T-helper 9 cell (primary cell): ENCODE measurements at places on chromosomes 11 and 22.

GRCh38 chr22:35544827-35545226 is 4.2 kb downstream of the RASD2 start:
- no peak for DNase-seq

GRCh38 chr11:78841456-78842060 is 266.9 kb upstream of the NARS2 start:
- DNase-seq: no peak

GRCh38 chr11:72780296-72781062 is 13.4 kb downstream of the STARD10 start:
- DNase-seq: no peak

DNA sequence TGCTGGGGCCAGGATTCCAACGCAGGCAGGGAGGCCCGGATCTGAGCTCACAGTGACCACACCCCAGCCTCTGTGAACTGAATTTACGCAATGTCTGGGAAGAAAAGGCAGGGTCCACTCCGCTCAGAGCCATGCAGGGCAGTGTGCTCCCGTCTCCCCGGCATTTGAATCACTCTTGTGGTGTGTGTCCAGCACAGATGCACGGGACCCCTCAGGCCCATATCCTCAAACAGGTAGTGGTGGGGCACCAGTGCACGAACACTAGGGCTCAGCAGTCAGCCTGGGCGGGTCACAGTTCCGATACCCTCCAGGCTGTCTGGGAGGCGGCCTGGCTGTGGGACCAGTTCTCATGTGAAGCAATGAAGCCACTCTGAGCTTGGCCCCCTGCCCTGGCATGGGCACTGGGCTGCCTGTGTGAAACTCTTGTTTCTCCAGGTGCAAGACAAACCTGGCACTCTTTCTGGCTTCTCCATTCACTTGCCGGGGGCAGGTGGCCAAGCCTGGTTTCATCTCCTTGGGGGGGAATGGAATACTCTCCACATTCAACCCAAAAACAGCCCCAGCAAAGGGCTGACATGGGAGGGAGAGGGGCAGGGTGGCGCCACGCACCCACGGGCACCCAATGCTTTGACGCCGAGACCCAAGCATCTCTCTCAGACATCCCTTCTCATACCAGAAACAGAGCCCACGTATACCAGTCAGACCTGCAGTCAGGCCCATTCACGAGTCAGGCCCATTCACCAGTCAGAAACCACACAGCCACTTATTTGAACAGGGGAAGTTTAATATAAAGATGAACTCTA is 14.3 kb downstream of the DHCR7 start:
- no peak for DNase-seq

GRCh38 chr11:60887556-60887955 is 18.8 kb downstream of the PRPF19 start:
- DNase-seq: no peak

- no peak for DNase-seq
Observed at GRCh38 chr11:13638422-13638821, 30.0 kb upstream of the FAR1 start.

GRCh38 chr11:100647861-100648260 is 39.2 kb upstream of the ARHGAP42 start:
- no peak for DNase-seq

DNA sequence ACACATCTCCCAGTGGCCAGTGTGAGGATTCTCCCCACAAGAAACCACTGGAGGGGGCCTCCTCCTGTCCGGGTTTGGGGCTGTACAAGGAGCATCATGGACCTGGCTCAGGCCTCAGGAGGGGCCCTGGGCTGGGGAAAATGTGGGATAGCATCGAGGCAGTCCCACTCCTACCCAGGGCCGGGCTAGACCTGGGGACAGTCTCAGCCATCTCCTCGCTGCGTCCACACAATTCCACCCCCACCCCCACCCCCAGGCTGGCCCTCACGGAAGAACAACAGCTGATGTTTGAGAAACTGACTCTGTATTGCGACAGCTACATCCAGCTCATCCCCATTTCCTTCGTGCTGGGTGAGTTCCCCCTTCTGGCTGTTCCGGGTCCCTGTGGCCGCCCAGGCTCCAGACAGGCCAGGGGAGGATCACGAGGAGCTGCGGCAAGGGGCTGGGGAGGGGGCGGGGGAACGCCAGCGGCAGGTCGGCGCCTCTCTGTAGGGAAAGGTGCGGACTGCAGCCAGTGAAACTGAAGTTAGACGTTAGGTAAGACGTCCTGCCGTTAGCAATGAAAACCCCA is 4.8 kb downstream of the BEST1 start:
- no peak for DNase-seq

DNA sequence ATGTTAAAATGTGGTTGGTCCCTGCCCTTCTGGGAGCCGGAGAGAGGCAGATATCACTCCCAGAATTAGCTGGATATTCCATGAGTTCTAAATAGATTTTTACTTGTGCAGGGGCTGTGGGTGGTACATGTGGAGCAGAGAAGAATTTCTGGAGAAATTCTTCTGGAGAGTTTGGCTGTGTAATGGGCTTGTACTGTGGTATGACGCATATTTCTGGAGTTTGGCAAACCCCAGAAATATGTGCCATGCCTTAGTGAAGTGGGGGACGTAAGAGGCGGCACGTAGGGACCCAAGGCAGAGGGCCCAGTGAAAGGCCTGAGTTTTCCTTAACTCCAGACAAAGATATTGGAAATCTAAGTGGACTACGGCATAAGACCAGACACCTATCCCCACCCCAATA is 51.3 kb upstream of the TBCEL start:
- no peak for DNase-seq

DNA sequence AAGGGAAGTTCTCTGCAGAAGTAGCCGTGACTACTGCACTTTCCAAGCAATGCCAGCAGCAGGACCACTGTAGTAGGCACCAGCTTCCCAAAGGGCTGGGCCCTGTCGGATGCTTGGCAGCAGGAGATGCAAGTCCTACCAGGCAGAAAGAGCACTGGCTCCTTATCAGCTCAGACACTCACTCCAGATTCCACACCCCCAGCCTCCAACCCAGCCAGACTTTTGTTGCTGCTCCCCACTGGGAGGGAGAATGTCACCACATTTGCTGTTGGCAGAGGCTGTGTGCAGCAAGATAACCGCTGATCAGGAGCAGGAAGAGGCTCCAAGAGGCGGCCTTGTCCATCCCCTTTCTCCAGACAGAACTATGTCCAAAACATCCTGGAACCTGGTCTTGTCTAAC is 118.7 kb downstream of the C11orf58 start:
- no peak for DNase-seq

DNA sequence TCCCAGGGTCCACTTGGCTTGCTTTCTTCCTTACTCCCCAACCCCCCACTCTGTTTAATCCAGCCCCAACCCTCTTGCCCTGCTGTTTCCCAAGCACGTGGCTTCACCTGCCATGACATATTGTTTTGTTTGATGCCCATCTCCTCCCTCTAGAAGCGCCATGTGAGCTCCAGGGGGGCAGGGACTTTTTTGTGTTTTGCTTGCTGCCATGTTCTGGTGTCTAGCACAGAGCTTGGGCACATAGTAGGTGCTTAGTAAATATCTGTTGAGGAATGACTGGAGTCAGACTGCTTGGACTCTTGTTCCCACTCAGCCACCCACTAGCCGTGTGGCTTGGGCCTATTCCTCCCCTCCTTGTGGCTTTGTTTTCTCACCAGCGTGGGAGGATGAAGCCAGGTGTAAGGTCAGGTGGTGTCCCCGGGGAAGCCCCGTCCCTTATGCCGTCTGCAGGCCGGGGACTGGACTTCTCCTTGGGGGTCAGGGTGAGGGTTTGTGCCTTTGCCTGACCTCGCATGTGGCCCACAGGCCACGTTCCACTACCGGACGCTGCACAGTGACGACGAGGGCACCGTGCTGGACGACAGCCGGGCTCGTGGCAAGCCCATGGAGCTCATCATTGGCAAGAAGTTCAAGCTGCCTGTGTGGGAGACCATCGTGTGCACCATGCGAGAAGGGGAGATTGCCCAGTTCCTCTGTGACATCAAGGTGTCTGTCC is 3.8 kb downstream of the AIP start:
- no peak for DNase-seq

DNA sequence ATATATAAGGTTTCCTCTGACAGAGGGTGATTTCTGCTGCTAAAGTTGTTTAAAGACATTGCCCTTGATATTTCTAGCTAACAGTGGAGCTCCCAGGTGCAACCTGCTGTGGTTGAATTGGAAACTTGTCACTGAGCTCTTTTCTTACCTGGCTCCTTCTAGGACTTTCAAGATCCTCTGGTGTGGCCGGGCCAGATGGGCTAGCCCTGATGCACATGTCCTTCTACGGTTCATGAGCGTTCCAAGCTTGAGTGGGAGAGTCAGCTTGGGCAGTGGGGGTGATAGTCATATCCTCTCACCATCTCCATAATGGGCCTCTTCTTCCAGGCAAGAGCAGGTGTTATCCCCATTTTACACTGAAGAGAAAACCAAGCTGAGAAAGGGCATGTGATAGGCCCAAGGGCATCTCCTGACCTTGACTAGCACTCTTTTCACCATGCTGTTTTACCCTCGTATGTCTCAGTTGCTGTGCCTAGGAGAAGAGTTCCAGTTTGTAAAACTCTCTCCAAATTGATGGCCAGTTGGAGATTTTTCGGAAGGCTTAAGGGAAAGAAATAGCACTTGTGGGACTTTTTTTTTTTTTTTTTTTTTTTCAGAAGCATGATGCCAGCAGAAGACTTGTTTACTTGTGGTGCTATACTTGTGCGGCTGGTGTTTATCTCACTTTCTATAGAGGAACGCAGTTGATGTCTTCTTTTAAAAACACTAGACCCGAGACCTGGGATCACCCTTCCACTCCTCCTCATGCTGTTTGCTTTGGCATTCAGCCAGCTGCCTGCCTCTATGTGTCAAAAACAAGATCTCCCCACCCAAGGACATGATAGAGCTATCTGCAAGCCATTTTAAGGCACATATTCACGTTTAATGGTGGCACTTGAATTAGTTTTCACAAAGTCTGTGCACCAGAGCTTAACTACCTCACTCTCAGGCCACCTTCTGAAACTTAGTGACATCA is 32.6 kb downstream of the TEAD1 start:
- no peak for DNase-seq

GRCh38 chr11:134178032-134178674 is 45.6 kb downstream of the NCAPD3 start:
- DNase-seq: no peak

DNA sequence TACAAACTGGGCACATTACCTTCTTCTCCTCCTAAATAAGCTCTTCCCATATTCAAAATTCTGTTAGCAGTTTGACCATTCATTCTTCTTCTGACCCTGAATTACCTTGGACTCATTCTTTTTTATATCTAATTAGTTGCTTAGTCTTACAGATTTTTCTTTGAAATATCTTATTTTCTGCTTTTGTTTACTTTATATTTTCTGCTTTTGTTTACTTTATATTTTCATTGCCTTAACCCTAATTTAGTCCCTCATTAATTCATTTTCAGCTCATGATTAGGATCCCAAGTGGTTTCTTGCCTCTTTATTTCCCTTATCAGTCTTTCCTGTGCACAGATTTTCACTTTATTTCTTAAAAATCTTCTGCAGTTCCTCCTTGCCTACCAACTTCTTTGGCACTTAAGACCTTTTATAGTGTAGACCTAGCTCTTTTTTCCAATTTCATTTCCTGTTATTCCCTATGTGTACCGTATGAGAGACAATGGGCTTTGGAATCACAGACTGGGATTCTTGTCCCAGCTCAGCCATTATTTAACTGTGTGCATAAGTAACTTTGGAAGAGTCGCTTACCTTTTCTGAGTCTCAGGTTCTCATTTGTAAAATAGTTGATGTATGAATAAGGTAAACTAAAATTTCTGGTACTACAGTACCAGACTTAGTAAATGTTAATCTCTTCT is 39.2 kb downstream of the SIK2 start:
- no peak for DNase-seq

- no peak for DNase-seq
Observed at GRCh38 chr11:114209343-114209742, 86.9 kb upstream of the NNMT start.

- no peak for DNase-seq
Observed at GRCh38 chr11:873706-874105, 31.1 kb downstream of the TSPAN4 start.

- DNase-seq: no peak
Observed at GRCh38 chr11:127103586-127104388, 103.2 kb upstream of the KIRREL3 start.

GRCh38 chr11:123116486-123116885 is 54.5 kb upstream of the HSPA8 start:
- DNase-seq: no peak

- DNase-seq: no peak
Observed at GRCh38 chr22:48301421-48301820, 1526.3 kb downstream of the BRD1 start.

DNA sequence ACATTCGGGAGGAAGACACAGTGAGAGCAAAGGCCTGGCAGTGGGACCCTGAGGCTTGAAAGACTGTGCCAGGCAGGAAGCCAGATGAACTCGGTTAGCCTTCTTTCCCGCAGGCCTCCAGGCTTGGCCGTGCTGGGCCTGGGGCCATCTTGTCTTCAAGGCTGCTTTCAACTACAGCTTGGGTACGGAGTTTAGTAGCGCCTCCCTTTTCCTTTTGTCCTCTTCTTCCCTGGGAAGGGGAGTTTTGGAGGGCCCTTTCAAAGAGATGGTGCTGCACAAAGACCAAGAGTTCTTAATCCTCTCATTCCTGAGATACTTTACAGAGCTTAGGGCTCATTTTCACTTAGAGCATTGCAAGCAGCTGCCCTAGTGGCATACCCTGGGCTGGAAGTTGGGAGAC is 87.5 kb downstream of the TP53I11 start:
- no peak for DNase-seq

DNA sequence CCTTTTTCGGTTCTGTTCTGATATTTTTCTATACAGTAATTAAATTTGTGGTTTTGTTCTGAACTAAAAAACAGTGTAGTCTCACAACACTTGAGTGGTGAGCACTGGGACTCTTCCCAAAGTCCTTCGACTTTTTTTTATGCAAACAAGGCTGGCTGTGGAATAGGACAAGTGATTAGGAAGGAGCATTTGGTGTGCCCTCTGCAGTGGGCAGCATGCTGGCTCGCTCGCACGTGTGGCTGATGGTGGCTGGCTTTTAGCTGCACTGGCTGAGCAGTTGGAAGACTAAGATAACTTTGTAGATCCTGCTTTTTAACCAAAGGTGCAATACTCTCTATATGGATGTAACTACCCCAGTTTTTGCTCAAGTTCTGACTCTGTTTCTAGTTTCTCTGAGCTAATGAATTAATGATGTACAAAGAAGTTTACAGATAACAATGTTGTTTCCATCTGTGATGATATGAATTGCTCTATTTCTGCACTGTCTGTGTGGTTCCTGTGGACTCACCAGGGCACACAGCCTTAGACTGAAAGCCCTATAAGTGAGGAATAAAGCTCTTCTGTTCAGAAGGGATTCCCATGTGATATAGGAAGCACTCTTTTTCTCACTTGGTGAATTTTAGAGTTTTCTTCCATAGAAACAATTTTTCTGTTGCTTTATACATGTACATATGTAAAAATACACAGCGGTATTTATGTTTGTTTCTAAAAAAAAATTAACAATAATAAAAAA is 143.1 kb upstream of the RASSF10 start:
- no peak for DNase-seq

DNA sequence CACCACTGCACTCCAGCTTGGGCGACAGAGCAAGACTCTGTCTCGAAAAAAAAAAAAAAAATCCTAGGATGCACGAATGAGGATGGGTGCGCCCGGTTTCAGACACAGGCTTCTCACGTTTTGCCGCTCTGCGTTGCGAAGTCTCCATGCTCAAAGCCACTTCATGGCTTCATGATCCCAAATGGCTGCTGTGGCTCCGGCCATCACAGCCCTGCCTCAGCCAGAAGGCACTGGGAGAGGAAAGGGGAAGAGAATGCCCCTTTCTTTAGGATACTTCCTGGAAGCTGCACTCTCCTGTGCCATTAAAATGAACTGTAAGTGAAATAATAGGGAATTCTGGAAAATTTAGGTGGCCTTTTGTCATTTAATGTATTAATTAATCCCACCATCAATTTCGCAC is 116.4 kb upstream of the ANO1 start:
- no peak for DNase-seq
